Epithelial cell of proximal tubule (primary cell): ENCODE measurements at places on chromosomes 6 and 20. TPM values are rescaled to one million over a fixed set of nuclear protein-coding genes. Genes with fewer than 3 reads are reported as not detected.

SLC35D3 gene
- not detected in 2 replicates for total RNA-seq

RBL1 gene
- total RNA-seq: 9.7 and 12.0 TPM in 2 replicates

ZBTB22 gene
- total RNA-seq: 8.2 and 13.5 TPM in 2 replicates

TAP2 gene
- 23.6 and 29.4 TPM in 2 replicates for total RNA-seq

RSPH4A gene
- total RNA-seq: not detected in 2 replicates

PTCHD4 gene
- 0.07 and 1.3 TPM in 2 replicates for total RNA-seq

PLAGL2 gene
- 7.8 and 9.0 TPM in 2 replicates for total RNA-seq

BLTP3A gene
- 6.5 and 8.7 TPM in 2 replicates for total RNA-seq

EPPIN gene
- not detected in 2 replicates for total RNA-seq

BMP5 gene
- total RNA-seq: 0.07 TPM in 1 of 2 replicates, not detected in the other

HFE gene
- 5.1 and 5.3 TPM in 2 replicates for total RNA-seq

UQCC2 gene
- total RNA-seq: 20.3 and 51.0 TPM in 2 replicates

BPIFA1 gene
- not detected in 2 replicates for total RNA-seq

ASIP gene
- total RNA-seq: not detected in 2 replicates

C4A gene
- total RNA-seq: 1.0 and 1.6 TPM in 2 replicates

MLN gene
- not detected in 2 replicates for total RNA-seq
